Stimulated activated CD4-positive, alpha-beta T cell treated with anti-CD3 and anti-CD28 coated beads, Interleukin-1b, Interleukin-23, amount 100 ng/mL, for 1 hour (primary cell): ENCODE measurements at places on chromosomes 13 and 19.
A peak's percentile ranks its signal among the peaks of the same experiment; 100 is the strongest.

DNA sequence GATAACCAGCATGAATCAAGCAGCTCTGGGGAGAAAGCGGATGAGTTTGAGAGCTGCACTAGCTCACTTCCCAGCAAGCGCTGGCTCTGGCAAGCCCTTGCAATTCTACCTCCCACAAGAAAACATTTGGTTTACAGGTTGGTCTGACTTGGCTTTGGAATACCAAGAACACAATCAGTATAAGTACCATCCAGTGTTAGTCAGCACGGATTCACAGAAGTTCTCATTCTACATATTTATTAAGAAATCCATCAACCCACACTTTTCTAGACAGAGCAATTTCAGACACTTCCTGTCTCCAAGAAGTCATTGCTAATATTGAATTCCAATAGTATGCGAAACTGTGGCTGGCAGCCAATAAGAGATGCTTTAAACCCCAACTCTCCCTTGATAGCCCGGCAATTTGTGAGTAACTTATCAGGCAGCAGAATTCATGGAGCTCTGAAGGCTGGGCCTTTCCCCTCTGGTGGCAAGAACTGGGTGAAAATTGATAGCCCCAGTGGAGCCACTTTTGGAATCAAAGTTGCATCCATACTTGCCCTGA lies 59.4 kb upstream of the WASF3 start:
- DNase-seq, result no peak

DNA sequence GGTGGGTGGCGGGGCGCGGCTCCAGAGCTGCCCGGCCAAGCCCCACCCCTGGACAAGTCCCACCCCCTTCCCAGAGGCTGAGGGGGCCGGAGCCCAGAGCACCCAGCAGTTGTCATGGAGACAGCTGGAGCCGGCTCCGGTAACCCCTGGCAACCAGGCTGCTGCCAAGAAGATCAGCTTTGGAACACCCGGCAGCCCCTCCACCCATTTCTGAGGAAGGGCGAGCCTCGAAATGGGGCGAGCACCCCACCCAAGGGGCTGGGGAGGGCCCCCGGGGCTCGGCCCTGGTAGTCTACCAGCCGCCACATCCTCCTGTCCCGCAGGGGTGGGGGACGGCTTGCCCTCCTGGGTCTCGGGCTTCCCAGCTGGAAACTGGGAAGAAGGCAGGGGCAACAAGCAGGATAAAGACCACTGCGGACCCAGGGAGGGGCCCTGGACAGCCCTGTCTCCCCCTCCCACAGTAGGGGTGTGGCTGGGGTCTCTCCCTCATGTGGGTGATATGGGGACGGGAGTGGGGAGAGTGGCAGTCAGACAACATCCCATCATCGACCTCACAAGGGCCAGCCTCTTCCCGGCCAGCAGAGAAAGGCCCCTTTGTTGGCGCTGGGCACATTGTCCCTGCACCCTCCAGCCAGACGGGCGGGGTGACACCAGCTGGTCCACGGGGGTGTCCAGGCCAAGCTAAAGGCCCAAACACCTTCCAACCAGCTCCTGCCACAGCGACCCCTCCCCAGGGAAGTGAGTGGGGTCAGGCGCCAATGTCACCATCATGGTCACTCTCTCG lies 1.5 kb downstream of the CERS1 start:
- no peak for DNase-seq

DNA sequence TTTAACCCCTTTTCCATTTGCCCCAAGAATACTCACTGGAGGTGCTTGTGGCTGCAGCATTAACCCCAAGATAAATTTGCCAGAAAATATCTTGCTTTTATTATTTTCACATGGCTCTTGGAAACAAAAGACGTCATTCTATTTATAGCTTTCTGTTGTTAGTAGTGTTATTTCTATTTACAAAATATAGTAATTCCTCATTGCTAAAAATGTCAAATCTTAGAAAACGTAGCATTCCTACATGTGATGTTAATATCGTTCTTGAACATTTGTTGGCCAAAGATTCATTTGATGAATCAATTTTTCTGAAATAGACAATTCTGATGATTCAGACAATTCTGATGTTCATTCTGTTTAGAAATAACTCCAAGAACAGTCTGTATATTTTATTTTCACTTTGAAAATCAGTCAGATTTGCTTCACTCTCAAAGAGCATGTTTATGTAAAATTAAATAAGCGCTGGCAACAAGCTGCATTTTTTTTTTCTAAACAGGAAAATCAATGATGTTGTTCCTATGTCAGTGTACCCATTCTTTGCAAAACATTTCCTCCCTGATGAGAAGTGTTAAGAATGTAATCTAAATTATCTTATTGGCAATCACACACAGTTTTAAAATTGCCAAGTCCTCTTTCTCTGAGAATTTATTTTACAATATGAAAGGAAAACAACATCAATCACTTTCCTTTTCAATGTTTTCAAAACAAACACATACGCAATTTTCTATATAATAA lies 334.0 kb downstream of the KCTD12 start:
- no peak for DNase-seq

DNA sequence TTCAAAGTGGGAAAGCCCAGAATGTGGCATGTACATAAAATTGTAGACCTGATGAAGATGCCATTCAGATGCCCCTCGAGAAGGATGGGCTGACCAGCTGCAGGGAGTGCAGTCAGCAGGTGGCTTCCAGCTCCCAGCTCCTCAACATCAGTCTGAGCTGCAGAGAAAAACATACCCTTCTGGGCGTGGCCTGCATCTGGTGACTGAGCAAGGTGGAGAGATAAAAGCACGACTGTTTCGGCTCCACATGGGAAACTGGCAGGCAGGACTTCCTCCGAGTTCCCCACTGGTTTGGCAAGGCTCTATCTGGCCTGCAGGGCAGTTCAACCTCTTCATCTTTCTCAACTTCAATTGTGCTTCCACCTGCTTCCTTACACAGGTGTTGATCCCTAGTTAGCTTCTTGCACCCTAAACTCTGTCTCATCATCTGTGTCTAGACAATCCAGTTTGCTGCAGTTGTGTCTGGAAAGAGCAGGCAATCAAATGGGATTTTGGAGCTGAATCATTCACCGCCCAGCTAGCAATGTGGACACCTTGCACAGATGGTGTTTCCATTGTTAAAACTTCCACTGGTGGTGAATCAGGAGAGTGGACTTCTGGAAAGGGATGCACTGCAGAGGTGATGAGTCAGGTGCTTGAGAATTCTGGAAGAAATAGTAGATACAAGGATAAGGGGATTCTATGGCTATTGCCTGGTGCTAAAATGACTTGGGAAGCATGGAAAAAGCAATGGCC lies 56.8 kb downstream of the POLR1D start:
- DNase-seq, result no peak

GRCh38 chr19:33821871-33822270 lies 25.2 kb downstream of the KCTD15 start:
- DNase-seq, result no peak

- DNase-seq, result no peak
Observed at GRCh38 chr19:47735131-47735530, 10.2 kb upstream of the NOP53 start.

DNA sequence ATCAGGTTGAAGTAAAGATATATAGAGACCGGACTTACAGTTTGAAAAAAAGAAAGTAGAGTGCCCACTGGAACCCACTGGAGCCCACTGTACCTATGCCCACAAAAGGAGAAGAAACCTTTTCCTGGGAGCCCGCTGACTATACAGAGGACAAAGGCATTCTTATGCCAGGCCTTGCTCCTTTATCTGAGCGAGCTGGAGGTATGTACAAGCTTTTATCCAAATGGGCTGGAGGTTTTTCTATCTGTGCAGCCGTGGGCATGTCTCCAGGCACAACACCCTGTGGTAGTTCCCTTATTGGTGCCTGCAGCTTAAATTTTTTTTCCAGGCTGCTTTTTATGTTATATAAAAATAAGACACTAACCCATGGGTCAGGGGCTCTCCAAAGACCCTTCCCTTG lies 8.4 kb downstream of the ZNF234 start:
- DNase-seq, result no peak

DNA sequence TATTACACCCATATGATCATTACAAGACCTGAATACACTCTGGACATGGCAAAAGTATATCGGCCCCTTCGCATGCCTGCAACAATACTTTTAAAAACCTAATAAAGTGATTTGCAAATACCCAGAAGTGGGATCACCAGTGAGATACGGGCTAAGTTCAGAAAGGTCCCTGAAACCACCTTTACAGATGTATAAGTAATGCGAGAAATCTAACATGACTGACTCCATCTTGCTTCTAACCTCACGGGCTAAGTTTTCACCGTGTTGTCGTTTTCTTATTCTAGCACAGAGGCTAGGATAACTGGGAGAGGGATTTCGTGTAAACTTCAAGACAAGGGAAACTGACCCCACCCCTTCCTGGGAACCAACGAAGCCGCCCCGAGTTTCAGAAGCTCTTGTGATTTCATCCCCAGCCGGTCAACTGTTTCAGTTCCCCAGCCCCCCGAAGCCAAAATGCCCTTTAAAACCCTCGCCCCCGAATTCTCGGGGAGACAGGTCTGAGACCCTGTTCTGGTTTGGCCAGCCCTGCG lies 703 bp downstream of the NEK3 start:
- no peak for DNase-seq

DNA sequence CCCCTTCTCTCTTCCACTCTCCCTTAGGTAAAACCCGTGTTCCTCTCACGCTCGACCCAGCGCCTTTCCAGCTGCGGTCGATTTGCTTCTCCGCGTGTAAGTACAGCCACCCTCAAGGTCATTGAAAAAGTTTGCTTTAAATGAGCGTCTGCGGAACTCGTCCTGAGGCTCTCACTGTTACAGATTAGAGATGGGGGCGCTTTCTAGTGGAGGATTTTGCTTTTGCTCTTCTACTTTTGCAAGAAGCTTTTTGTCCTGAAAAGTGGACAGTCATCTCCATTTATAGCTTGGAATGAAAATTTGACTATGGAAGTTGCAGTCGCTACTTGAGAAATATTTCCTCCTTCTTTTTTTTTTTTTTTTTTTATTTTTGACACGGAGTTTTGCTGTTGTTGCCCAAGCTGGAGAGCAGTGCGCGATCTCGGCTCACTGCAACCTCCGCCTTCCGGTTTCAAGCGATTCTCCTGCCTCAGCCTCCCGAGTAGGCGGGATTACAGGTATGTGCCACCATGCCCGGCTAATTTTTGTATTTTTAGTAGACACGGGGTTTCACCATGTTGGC lies 595 bp upstream of the RAB20 start:
- no peak for DNase-seq

DNA sequence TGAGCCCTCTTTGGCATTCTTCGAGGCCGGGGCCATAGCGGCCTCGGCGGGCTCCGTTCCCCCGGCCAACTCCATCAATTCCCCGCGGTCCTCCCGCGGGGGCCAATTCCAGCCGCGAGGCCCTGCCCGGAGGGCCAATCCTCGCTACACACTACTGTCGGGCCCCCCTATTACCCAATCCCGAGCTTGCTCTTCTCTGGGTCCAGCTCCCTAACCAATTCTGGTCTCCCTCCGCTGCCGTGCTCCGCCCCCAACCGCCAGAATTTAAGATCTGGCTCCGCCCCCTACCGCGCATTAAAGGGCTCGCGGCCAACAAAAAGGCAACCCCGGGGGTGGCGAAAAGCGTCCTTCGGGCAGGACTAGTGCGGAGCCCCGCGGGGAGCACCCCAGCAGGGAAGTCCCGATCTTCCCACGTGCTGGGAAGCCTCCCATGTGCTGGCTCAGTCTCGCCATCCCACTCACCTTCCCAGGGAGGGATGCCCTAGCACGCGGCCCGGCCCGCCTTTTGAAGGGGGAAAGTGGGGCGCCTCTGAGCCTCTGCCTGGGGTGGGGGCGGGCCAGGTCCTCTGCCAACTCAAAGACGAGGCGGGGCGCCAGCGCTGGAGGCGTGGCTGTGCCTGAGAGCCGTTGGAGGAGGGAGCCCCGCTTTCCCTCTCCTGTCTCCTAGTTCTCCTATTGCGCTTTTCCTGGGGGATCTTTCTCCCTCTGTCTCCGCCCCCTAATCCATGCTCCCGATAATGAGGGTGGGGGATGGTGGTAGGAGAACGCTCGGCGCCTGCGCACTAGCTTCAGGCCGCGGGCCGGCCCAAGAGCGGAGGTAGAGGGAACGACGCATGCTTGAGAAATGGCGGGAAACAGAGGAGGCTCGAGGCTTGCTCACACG lies 3.5 kb downstream of the LIPE start:
- peak; percentile 94 for DNase-seq

DNA sequence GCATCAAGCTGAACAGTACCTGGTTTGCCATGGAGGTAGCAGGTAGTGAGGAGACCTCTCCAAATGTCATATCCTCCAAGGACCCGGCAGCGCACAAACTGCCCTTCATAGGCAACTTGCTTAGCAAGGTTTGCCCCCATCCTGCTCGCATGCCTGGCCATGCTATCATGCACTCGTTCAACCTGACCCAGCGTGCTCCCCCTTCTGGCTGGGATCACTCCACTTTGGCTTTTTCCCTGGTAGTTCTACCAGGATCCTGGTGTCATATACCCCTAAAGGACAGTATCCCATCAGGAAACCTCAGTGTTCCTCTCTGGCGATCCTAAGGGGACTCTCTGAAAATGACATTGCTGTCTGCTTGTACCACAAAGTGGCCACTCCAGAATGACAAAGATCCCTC lies 38.6 kb upstream of the ZNF30 start:
- DNase-seq, result no peak

DNA sequence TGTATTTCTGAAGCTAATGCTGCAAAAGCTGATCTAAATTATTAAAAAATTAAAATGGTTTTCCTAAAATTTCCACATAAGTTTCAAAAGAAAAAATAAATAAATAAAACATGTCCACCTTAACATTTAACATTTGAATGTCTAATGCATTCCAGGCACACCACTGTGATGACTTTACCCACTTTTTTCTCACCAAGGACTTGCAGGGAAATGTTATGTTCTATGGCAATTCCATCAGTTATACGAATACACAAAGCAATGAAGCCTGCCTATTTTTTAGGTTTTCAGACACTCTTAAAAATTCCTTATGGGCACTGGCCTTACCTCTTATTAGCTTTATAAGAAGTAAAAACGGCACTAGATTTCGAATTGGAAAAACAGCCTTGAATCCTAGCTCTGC lies 10.2 kb downstream of the TSC22D1 start:
- no peak for DNase-seq

- peak; percentile 58 for DNase-seq
Observed at GRCh38 chr13:31199849-31200636, at the start of gene B3GLCT. B3GLCT (plus strand) TSS chr13:31199975; CDS start chr13:31200085, 110 bp downstream.

DNA sequence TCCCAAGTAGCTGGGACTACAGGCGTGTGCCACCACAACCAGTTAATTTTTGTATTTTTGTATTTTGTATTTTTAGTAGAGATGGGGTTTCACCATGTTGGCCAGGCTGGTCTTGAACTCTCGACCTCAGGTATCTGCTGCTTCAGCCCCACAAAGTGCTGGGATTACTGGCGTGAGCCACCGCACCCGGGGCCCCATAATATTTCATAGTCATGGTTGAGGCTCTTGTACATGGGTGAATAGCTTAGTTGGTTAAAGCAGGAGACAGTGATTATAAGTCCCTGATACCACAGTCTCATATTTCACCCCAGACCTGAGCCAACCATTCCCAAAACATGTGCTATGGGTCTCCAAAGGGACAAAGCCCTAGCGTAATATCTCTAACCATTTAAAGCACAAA lies 26.1 kb downstream of the MBNL2 start:
- DNase-seq, result no peak

DNA sequence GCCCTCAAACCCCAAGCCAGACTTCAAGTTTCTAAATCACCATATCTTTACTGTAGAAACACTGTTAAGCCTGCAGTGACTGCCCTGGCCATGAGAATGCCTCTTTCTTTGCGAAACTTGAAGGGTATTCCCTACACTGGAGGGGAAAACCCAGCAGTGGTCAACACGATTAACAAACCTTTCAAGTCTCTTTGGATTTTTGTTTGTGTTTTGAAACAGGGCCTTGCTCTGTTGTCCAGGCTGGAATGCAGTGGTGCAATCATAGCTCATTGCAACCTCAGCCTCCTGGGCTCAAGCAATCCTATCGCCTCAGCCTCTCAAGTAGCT lies 17.4 kb upstream of the POMP start:
- DNase-seq, result no peak

- DNase-seq, result no peak
Observed at GRCh38 chr13:110820322-110820721, 94.5 kb downstream of the ANKRD10 start.
